ENCODE measurements at places on chromosomes 4 and X.

GRCh38 chr4:4425696-4426095 lies 38.8 kb downstream of the NSG1 start:
- no peak for DNase-seq

- DNase-seq: no peak
Observed at GRCh38 chr4:69092980-69093568, 3.2 kb upstream of the UGT2B7 start.

- no peak for DNase-seq
Observed at GRCh38 chrX:148600131-148600530, 99.7 kb downstream of the AFF2 start.

- no peak for DNase-seq
Observed at GRCh38 chr4:172660251-172660650, 508.4 kb upstream of the GALNT7 start.

DNA sequence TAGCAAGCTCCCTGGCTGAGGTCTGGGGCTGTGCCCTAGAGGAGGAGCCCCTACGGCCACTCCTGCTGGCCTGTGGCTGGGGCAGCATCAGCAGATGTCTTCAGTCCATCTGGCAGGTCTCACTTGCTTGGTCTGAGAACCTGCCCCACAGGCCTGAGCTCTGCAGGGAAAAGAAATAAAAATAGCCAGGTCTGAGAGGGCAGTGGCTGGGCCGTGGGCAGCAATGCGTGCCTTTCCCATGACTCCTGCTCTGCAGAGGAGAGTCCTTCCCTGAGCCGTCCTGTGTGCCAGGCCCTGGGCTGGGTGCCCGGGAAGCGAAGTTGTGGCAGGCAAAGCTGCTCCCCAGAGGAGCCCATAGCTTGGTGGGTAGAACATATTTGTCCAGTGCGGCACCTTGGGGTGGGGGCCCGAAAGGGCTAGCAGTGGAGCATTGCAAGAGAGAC lies 11.3 kb upstream of the KIAA0232 start:
- no peak for DNase-seq

GRCh38 chr4:37879365-37879764 lies 11.5 kb upstream of the TBC1D1 start:
- no peak for DNase-seq

DNA sequence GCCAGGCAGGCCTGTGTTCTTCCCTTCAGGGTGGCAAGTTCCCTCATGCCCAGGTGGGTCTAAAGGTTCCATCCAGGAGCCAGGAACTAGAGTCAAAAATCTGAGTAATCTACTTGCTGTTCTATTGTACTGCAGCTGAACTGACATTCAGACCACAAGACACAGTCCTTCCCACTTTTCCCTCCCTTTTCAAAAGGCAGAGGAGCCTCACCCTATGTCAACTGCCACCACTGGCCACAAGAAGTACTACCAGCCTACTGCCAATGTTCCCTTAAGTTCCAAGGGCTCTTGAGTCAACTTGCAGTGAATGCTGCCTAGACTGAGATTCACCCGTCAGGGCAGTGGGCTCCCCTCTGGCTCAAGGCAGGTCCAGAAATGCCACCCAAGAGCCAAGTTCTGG lies 133.5 kb downstream of the FAM47B start:
- no peak for DNase-seq

- no peak for DNase-seq
Observed at GRCh38 chrX:3219231-3219630, 127.2 kb downstream of the MXRA5 start.

- DNase-seq: no peak
Observed at GRCh38 chr4:30160140-30160539, 560.0 kb upstream of the PCDH7 start.

GRCh38 chr4:5973486-5974220 lies 44.6 kb downstream of the C4orf50 start:
- DNase-seq: no peak

DNA sequence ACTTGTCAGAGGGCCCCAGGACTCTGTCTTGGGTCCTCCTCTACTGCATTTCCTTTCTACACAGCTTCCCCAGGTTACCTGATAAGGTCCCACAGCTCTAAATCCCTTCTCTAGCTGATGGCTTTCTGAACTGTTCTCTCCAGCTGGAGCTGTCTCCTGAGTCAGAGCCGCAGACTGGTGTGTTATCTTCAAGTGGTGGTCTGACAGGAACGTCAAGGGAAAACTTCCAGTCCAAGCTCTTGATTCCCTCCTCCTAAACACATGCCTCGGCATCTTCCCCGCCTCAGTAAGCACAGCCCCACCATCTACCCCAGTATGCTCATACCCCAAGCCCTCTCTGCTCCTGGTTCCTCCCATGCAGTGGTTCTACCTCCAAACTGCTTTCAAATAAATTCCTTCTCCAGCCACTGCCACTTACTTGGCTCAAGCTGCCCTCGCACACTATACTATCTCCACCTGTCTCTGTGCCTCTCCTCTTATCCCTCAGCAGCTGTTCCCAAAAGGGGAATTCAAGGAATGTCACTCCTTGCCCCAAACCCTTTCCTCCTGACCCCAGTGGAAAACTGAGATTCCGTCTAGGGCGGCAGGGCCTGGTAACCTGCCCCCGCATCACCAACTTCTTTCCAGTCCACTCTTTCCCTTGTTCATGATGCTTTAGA lies 17.2 kb upstream of the CENPU start:
- no peak for DNase-seq

DNA sequence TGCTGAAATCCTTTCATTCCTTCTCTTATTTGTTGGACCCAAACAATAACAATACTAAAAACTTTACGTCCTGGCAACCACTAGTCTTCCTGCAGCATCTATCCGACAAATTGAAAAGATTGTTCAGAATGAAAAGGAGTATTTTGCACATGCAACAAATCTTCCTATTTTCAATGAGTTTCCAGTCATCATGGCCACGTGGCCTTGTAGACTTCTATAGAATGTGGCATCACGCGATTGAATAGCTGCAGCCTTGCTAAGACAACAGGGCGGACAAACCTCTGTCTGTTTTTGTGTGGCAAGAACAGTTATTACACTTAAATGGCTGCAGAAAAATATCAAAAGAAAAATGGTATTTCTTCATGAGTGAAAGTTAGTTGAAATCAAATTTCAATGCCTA lies 297.9 kb upstream of the LCORL start:
- no peak for DNase-seq

- no peak for DNase-seq
Observed at GRCh38 chr4:55050418-55050950, 74.9 kb downstream of the KDR start.

GRCh38 chr4:39846120-39846519 lies 131.6 kb downstream of the PDS5A start:
- DNase-seq: peak; percentile 42

GRCh38 chr4:68498413-68499007 lies 51.2 kb downstream of the TMPRSS11E start:
- DNase-seq: peak; percentile 84

- peak; percentile 43 for DNase-seq
Observed at GRCh38 chrX:86946569-86946968, 571.0 kb upstream of the KLHL4 start.

DNA sequence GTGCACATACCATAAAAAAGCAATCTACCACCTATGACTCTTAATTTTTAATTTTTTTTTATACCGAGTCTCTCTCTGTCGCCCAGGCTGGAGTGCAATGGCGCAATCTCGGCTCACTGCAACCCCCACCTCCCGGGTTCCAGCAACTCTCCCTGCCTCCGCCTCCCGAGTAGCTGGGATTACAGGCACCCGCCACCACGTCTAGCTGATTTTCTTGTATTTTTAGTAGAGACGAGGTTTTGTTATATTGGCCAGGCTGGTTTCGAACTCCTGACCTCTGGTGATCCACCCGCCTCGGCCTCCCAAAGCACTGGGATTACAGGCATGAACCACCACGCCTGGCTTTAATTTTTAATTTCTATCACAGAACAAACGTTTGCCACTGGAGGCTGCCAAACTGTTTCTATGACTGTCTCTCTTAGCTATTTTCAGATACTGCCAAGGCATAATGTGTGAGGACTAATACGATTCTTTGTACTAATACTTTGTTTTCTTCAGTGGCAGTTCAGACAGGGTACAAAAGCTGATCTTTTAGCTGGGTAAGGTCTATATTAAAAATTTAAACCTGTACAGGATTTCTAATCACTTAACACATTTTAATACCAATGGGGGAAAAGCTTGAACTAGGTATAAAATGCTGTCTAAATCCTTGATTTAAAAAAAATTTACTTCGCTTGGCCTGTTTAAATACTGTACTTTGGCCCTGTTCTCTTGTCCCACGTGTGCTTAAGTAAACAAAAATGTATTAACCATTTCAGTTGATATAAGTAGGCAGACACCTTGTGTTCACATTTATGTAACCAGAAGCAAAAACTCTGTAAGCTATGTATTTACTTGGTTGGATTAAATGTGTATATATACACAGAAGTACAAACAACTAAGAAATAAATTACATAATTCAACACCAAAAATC lies 2.3 kb downstream of the PGRMC2 start:
- peak; percentile 27 for DNase-seq

- no peak for DNase-seq
Observed at GRCh38 chr4:164949448-164950143, 27.9 kb downstream of the TRIM61 start.

GRCh38 chrX:21708116-21708515 lies 49.8 kb downstream of the SMPX start:
- DNase-seq: peak; percentile 4

DNA sequence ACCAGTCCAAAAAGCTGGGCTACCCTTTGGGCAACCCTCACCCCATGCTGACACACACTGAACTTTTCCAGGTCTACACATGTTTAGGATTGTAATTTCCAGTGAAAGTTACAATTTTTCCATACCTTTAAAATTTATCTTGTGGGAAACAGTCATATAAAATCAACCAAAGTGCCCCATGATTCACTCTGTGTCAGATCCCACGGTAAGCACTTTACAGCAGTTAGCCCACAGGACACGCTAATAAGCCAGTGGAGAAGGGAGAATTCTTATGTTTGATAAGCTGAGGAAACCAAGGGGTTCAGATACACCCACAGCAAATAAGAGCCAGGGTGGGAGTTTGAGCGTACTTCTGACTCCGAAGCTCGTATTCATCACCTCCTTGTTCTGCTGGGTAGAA lies 72.4 kb upstream of the TBL1X start:
- DNase-seq: peak; percentile 65

DNA sequence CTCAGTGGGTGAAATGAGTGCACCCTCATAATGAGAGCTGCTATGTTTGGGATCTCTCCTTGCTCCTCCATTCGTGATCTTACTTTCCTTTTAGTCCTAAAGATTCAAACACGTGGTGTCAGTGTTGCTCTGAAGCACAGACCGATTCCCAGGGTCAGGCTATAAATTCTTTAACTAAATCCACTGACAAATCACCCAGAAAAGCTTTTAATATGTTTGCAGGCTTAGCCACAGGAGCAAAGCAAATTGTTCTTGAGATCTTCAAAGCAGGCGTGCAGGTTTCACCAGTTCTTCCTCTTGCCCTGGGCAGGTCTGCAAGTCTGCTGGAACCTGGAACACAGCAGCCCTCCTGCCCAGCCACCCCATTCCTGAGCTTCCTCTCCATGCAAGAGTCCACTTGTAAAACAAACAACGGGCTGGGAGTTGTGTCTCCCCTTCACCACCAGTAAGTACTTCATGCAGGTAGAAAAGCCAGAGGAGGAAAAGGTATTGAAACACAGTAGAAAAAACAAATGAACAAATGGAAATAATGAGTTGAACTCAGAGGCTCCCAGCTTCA lies 70.1 kb upstream of the ENPP6 start:
- DNase-seq: peak; percentile 73

GRCh38 chrX:12894074-12895030 lies 12.1 kb upstream of the TLR8 start:
- peak; percentile 55 for DNase-seq

DNA sequence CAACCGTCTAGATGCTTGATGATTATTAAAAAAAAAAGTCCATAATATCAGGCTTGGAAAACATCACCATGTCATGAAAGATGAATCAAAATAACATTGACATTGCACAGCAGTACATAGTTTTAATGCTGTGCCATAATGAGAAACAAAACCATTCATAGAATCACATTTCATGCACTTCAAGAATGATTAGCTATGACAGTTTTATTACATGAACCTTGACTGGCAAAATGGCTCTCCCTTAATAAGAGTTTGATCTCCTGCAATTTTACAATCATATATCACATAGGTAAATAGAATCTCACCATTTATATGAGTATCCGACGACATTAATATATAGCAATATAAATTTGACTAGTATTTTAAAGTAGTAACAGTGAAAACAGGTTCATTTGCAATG lies 49.8 kb downstream of the TECRL start:
- no peak for DNase-seq

GRCh38 chr4:16123356-16124084 lies 39.7 kb upstream of the PROM1 start:
- DNase-seq: no peak

DNA sequence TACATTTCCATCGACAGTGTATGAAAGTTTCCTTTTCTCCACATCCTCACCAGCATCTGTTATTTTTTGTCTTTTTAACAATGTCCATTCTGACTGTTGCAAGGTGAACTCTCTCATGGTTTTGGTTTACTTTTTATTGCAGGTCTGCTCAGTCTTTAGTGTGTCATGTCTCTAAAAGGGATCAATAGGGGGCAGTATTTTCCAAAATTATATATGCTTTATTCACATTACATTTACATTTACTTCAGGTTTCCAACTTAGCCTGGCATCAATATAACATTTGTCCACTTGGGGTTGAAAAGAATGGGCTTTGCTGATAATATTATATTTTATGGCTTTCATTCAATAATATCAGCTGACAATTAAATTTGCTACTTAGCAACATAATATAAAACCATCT lies 265.0 kb upstream of the SLITRK2 start:
- peak; percentile 16 for DNase-seq

GRCh38 chr4:129822701-129823100 lies 726.7 kb downstream of the C4orf33 start:
- peak; percentile 73 for DNase-seq

GRCh38 chr4:172985552-172985951 lies 183.1 kb upstream of the GALNT7 start:
- DNase-seq: peak; percentile 86

- no peak for DNase-seq
Observed at GRCh38 chrX:42028109-42028508, 104.8 kb upstream of the CASK start.

DNA sequence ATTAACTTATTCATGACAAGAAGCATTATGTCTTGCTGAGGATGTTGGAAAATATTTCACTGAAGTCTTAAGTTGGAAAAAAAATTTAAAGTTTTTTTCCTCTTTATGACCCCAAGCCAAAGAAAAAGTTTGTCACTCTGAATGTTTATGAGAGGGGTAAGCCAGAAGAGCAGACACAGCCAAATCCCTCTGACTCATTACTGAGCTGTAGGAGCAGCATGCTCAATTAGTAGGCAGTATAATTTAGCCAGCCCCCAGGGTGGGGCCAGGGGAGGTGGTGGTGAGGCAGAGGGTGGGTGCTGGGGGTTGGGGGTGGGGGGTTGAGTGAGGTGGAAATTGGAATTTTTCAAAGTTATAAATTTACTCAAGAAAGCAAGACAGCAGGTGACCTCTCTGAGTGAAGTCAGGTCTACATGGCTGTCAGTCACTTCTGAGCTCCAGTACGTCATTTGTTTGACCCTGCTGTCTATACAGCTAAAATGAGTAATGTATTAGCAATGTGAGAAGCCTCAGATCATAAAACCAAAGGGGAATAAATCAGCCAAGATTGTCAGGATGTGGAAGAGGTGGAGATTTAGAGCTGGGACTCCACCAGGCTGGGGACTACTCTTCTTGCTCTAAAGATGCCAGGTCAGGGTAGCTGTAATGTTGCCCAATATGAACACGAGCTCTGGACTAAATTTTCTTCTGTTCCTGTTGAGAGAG lies 98.8 kb upstream of the NDP start:
- DNase-seq: peak; percentile 92

- peak; percentile 58 for DNase-seq
Observed at GRCh38 chrX:108268434-108269080, 169.7 kb downstream of the COL4A6 start.

GRCh38 chr4:171846893-171847292 lies 33.7 kb downstream of the GALNTL6 start:
- no peak for DNase-seq

All from PC-3 (cell line).